Stimulated activated CD8-positive, alpha-beta memory T cell treated with anti-CD3 and anti-CD28 coated beads, Interleukin-15, amount 100 ng/mL, for 48 hours (primary cell): ENCODE measurements at places on chromosomes 2 and 18.

DNA sequence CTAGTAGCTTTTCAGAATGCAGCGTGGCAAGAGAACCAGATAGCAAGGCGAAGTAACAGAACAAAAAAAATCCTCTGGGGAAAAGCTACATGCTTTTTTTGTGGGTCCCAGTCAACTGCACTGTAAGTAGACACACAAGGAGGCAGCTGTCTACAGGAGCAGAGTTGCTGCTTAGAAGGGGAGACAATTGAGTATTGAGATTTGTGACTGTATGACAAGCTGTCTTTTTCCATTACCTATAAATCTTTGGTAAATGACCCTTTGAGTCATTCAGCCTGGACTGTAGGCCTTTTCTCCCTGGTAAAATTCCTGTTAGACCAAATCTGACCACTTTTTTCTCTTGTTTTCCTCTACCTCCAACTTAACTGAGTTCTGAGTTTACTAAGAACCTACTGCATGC lies 144.1 kb upstream of the FOSL2 start:
- no peak for DNase-seq

DNA sequence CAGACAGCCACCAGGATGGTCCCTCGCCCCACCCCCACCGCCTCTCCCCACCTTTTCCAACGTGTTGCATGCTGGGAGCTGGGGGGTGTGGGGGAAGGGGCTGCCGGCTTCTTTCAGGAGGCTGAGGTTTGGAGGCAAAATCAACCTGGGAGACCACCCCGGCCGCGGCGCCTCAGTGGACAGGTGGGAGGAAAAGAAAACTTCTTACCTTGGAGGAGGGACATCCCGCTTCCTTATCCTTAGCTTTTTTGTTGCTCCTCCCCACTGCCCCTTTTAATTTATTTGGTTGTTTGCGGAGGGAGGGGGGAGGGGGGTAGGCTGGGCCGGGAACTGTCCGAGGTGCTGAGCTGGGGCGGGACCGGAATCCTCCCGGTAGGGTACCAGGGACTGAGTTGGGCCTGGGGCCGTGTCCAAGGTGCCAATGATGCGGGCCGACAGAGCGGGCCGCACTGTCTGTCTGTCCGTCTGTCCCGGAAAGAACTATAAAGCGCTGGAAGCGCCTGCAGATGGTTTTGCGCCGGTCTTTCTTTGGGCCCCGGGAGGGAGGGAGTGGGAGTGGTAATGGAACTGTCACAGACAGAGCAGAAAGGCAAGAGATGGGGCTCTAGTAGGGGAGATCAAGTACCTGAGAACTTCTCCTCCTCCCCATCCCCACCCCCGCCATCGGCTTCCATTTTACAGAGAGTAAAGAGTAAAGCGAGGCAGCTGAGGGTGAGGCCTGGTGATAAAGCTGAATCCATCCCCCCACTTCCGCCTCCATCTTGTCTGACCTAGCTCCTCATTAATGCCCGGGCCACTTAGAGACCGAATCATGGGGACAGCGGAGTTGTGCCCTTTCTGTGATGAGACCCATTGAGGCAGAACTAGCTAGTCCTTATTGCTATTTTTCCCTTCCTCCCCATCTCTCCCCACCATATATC lies 2.4 kb downstream of the CDK5R2 start:
- no peak for DNase-seq

GRCh38 chr18:29871246-29871645 lies 1171.3 kb downstream of the DSC3 start:
- no peak for DNase-seq

- no peak for DNase-seq
Measured at GRCh38 chr18:63511285-63511684, 30.9 kb upstream of the SERPINB12 start.

DNA sequence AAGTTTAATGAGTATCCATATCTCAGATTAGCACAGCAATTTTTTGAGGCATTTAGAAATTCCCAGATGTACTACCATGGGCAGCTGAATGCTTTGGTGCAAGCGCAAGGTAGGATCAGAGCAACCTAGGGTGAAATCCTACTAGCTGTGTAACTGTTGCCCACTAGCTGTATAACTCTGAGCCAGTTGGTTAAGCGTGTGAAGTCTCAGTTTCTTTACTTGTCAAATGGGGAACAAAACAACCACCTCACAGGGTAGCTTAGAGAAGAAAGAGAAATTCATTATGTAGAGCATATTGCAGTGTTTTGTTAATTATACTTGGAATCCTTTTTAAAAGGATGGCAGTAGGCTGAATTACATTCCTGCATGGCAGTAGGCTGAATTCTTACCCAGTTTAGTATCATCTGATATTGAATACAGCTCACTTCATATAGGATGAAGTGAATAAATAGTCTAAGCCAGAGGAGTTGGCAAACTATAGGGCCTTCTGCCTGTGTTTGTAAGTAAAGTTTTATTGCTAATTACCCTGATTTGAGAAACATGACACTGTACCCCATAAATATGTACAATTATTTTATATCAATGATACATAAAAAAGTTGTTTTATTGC lies 180.7 kb downstream of the PLCL1 start:
- DNase-seq = no peak

DNA sequence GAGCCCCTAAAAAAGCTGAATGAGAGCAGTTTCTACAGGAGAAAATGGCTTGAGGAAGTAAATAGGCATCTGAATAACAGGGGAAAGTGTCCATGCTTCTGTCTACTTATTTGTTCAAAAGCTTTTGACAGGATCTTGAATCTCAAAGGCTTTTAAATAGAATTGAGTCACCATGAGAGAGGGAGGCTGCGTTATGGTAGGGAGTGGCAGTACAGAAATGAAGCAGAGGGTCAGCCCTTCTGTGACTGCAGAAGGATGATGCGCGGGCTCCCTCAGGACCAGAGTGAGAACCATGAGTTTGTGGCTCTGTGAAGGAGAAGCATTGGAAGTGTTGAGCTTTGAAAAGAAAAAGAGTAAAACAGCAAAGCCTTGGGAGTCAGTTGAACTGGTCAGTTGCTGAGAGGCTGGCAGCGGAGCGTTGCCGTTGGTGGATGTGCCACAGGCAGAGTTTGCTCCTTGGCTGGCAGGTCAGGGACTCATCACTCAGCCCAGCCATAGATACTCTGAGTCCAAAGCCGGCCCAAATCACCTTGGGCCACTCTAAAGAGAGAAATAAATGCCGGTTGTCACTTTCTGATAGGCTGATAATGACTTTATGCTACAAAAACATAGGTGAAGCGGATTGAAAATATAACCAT lies 17.4 kb downstream of the COPS7B start:
- no peak for DNase-seq

DNA sequence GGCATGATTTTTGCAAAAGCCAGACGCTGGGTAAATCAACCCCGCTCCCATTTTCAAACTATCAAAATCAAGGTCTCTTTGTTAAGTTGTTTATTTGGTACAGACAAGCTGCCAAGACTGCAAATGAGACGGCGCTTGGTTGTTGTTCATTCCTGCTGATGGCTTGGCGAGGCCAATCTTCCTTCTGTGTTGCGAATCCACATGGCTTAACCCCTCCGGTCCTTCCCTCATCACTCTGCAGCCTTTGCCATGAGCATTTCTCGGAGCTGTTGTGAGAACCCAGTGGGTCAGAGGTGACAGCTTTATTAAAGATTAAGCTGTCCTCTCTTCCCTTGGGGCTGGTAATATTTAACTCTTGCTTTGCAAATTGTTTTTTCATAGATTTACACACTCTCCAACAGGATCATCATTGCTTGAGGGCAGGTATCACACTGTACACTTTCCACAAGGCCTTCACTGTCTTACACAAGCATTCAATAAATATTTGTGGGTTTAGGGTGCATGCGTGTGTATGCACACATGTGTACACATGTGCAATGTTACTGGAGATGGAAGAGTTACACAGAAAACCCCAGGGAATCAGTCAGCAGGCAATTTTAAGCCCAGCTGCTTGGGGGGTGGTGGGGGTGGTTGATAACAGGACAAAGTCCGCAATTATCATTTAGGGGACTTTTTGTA lies 27.8 kb upstream of the KCNF1 start:
- no peak for DNase-seq

DNA sequence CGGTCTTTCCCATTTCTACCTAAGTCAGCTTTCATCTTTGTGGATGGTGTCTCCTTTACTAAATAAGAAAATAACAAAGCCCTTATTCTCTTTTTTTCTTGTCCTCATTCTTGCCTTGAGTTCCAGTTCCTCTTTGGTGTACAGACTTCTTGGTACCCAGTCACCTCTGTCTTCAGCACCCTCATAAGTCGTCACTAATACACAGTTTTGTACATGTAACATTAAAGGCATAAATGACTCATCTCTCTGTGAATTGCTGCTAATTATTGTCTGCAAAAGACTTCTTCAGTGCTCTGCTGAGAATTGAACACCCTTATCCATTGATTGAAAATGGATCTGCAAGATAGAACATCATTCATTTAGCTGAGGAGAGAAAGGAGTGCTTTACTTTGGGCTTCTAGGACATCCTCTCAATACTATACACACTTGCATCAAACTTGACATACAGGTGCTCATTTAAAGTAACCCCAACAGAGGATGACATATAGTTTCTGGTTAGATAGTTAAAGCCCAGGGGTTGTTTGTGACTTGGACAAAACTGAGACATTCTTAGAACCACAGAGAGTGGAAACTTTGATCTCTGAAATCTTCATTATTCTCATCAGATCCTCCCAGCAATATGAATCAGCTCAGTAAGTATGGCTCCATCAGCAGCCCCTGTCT lies 97.0 kb downstream of the XRCC5 start:
- no peak for DNase-seq

DNA sequence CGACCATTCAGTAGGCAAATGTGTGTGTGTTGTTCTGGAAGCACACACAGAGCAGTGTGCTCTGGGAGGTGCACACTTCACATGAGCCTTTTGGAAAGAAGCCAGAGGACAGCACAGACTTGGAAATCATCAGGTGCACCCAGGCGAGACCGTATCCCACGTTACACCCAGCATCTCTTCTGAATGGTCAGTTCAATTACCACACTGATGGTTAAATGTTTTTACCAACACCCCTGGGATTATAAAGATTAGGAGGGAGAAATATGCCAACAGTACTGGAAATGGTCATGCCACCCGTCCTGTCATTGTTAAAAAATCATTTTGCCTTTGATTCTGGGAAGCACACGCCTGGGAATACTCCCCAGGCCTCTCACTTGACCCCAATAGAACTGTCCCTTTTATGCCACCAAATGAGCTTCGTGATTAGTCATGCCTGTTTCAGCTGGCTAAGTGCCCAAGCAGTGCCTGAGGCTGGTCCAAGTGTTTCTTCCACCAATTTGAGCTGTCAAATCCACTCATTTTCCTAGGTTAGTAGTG lies 183.7 kb downstream of the NRP2 start:
- DNase-seq = no peak

GRCh38 chr2:47309472-47309951 lies 93.4 kb upstream of the MSH2 start:
- DNase-seq = no peak

GRCh38 chr2:66536290-66536673 lies 101.4 kb downstream of the MEIS1 start:
- DNase-seq = no peak

DNA sequence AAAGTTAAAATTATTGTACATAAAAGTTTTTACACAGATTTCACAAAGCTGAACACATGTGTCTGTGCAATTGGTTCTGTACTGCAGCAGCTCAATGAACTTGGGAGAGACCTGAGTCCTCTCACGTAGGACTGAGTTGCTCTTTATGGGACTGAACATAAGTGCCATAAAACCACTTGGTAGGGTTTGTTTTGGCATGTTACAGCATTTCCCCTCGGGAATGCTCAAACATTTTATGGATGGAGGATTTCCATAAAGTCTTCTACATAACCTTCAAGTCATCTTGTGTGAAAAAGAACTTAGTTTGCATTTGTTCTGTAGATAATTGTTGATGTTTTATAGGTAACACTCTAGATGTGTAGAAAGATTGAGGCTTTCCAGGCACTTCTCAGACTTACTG lies 15.9 kb downstream of the LYPD6 start:
- DNase-seq = no peak

DNA sequence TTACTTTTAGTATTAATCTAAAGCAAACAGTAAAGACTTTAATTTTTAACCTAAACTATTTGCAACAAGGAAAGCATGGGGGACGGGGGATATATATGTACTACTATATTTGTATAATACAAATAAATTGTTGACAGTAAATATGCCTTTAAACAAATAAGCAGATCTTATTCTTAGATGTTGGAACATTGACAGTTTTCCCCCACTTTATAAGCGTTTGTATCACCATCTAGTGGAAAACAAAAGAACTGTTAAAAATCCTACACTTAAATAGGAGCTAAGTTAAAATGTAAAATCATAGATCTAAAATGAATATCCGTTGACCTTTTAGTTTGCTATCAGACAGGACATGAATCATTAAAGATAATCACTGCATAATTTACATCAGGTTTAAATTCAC lies 50.0 kb downstream of the RBBP8 start:
- no peak for DNase-seq

GRCh38 chr2:23009545-23010149 lies 375.3 kb upstream of the KLHL29 start:
- no peak for DNase-seq

- DNase-seq = no peak
Measured at GRCh38 chr2:59458800-59459199, 1094.7 kb downstream of the BCL11A start.

GRCh38 chr2:173099804-173100203 lies 24.2 kb downstream of the MAP3K20 start:
- no peak for DNase-seq

DNA sequence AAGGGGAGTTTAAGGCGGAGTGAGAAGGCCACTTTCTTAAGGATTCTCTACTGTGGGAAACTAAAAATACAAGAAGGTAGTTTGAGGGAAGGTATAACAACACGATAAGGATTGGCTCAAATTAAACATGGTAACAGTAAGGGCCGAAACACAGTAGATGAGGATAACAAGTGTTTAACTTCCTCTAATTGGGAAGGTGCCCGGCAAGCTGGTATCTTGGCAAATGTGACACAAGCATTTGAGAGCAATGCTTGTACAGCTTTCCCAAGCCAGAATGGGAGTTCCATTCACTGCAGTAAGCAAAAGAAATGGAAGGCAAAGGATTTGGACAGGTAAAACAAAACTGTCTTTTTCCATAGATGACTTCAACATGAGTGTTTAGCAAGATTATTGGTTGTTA lies 19.8 kb downstream of the USP40 start:
- no peak for DNase-seq

DNA sequence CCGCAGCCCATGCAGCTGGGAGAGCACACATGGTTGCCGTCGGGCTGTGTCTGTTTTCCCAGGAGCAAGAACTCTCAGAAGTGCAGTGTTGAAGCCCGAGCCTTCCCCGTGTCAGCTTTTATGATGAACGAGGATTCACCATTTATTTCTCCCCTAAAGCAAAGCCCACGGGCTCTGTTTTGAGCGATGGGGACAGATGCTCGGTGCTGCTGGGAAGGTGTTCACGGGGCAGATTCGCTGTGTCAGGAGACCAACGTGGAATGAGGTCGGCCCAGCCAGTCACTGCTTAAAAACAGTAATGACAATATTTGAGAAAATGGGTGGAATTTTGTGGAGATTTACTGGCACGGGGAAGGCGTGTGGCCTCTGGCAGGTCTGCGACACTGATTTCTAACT lies 43.9 kb downstream of the NFATC1 start:
- no peak for DNase-seq

- no peak for DNase-seq
Measured at GRCh38 chr2:10362096-10362897, 59.6 kb downstream of the HPCAL1 start.

- no peak for DNase-seq
Measured at GRCh38 chr2:232042911-232043574, 81.5 kb downstream of the DIS3L2 start.
